ENCODE measurements at places on chromosomes 1 and 21. TPM values are rescaled to one million over a fixed set of nuclear protein-coding genes. Genes with fewer than 3 reads are reported as not detected.

Gene JAM2
- 1.9 TPM for total RNA-seq

Gene CELA2A
- total RNA-seq = not detected

Gene GPR25
- total RNA-seq = not detected

Gene KPRP
- total RNA-seq = 0.22 TPM

DNA sequence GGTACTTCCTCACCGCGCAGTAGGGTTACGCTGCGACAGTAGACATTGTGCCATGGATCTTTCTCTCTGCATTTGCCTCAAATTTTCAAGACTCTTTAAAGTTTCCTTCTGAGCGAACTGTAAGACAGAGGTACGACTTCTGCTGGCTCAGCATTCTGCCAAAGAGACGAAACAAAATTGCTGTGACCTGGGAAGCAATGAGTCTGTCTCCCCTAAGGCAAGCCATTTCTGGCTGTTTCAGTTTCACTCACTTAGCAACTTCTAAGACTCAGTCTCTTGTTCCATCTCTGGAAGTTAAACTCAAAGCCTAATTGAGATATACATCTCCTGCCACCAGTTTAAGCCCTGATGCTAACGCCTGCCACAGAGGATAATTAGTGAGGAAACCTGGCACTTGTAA, 510.9 kb upstream of the DAB1 start:
- no peak for DNase-seq

DNA sequence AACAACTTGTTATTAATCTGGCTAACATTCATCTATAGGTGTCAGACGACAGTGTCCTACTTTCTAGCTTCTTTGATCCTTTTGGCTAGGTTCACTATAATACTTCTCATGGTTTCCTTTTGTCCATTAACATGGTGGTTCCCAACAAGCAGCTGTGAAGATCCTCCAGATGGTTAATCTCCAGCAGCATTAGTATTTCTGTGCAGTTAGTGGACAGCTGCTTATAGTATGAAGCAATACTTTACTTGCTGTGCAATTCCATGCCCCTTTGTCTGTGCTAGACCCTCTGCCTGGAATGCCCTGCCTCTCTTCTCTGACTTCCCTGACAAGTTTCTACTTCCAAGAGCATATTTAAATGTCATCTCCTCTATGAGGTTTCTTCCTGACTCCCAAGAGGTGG, 41.7 kb upstream of the ARHGAP29 start:
- no peak for DNase-seq

DNA sequence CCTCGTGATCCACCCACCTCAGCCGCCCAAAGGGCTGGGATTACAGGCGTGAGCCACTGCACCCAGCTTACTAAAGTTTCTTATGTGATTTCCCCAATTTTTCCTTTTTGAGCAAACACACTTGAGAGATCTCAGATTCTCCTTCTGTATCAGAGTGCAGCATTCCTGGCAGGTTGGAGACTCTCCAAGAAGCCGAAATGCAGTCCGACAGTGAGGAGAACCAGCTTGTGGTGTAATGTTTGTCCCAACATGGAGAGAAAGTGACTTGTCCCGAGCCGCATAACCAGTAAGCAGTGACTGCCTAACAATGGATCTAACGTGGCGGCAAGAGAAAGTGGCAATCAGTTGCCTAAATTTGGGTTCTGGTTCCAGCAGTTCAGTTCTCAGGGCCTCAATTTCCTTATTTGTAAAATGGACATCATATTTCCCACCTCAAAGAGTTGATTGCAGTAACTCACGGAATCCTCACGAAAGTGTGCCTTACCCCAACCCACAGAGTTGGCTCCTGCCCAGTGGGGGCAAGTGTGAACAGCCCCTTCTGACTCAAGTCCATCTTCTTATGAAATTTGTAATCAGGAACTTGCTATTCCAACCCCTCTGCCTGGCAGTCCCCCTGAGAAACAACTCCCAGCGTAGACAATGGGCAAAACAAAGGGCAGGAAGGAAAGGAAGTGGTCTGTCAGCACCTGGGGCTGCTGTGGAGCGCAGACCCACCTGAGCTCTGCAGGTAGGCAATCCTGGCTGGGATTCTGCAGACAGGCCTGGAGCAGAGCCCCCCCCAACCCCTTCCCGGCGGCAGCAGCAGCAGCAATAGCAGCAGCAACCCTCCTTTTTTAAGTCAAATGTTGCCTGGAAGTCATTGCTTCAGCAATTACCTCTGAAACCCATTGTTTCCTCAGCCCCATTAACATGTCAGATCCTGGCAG, 223.6 kb upstream of the POU3F1 start:
- no peak for DNase-seq

GRCh38 chr1:224542783-224543440, 73.2 kb upstream of the CNIH3 start:
- DNase-seq = peak; percentile 97

- no peak for DNase-seq
Observed at GRCh38 chr1:16134066-16134801, 21.6 kb downstream of the EPHA2 start.

DNA sequence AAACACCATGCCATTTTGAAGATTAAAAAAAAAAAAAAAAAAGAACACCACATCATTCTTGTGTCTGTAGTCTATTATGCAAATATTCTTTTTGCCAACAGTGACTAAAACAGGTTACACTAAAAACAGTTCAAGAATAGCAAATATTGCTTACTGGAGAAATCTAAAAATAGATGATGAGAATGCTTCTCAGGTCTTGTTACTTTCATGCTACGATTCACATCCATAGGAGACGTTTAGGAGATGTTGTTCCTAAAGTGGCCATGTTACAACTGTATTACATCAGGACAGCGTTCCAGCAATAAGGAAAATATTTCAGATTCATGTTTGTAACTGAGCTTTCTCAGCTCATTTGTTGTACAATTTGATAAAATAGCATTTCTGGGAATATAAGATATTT, 32.3 kb downstream of the RAB3GAP2 start:
- DNase-seq = no peak

- no peak for DNase-seq
Observed at GRCh38 chr1:16209847-16210407, 2.5 kb downstream of the ARHGEF19 start.

DNA sequence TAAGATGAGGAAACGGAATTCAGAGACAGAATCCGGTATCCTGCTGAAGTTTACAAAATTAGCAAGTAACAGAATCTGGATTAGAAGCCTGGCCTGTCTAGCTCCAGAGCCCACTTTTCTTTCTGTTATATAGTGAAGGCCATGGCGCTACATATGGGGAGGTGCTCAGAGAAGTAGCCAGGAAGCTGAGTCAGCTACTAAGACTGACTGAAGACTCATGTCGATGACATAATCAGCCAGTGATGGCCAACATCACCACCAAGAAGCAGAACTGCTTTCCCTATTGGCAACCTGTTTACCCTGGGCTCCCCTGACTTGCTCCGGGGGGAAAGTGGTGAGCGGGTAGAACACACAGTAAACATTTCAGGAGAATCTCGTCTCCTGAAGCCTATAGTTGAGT, 18.8 kb downstream of the LRRC52 start:
- DNase-seq = peak; percentile 37

DNA sequence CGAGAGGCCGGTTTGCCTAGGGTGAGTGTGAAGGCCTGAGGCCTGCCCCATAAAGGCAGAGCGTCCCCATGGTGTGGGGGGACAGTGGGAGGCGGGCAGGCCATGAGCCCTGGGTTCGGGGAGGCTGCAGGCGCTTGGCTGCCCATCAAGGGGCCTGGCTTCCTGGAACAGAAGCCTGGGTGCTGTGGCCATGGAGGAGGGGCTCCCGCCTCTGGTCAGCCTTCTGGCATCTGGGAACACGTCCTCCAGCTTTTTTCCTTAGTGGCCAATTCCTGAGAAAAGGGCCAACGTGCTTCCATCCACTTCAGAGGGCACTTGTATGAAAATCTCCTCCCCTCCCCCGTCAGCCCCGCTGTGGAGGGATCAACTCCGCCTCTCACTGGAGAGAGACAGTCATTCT, 58.7 kb downstream of the PRDM16 start:
- DNase-seq = no peak

- peak; percentile 57 for DNase-seq
Observed at GRCh38 chr1:147760481-147761260, at the start of gene GJA5. Gene GJA5, minus strand, starts transcription at chr1:147760602. Its CDS starts 1,364 bp downstream, at chr1:147759238.

DNA sequence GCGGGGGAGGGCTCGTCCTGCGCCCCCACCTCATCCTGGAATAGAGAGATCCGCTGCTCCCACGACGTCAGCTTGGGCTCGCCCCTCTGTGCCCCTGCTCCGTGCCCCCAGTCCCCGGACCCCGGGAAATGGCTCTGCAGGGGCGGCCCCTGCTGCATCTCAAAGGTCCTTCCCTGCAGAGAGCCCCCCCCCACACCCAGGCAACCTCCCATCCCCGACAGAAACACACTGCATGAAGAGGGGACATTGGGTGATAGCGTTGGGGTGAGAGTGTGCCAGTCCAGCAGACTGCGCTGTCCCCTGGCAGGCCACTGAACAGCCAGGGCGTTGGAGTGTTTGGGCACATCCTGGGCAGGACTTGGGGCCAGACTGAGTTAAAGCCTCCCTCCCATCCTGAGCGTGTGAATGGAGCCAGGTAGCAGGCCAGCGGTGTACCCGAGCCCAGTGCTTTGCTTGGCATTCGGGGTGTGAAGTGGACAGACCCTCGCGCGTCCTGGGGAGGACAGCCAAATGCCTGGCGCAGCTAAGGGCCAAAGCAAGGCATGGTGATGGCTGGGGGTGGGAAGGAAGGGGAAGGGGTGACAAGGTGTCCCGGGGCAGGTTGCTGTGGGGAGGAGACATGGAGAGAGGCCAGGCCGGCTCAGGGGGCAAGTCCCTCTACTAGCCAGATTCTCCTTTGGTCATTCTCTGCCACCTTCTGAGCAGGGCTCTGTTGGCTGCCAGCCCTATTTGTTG, 633 bp upstream of the ETNK2 start:
- no peak for DNase-seq

GRCh38 chr1:19505693-19506457, 20.5 kb upstream of the CAPZB start:
- no peak for DNase-seq
